ENCODE measurements at places on chromosomes 12 and 14.

- no peak for DNase-seq
Observed at GRCh38 chr14:78412475-78412874, 242.3 kb downstream of the NRXN3 start.

- DNase-seq, result no peak
Observed at GRCh38 chr12:63151623-63152320, 771 bp upstream of the AVPR1A start.

DNA sequence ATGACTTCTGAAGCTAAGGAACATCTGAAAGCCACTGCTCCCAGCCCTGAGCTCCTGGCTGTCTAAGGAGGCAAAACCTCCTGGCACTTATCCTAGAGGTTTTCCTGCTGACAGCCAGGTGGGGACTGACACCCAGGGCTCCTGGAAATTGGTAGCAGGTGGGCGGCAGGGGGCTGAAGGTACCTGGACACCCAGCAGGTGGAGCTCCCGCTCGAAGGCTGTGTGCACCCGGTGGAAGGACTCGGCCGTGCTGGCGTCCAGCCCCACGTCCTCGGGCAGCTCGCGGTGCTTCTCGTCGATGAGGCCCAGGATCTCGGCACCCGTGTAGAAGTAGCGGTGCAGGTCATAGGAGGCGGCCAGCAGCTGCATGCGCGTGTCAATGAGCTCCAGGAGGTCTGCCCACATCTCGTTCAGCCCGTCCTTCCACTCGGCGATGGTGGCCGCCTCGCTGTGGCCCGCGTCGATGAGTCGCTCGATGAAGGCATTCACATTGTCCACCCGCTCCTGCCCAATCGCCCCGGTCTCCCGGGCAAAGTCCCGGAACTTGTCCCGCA lies 68.2 kb downstream of the PLEKHG3 start:
- no peak for DNase-seq

- no peak for DNase-seq
Observed at GRCh38 chr12:4174417-4174816, 99.1 kb upstream of the CCND2 start.

DNA sequence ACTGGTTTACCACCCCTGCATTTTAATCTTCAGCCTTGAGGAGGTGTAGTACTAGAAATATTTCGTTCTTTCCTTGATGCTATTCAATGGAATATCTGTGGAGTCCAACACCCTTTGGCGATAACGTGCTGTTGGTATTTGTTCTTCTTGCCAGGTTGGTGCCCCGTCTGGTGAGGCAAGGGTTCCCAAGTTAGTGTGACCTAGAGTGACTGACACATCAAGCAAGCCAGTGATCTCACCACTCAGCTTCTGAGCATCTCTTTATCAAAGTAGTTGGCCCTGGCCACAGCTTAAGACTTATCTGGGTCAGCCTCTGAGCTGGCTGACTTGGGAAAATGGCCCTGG lies 60.2 kb downstream of the PLXNC1 start:
- no peak for DNase-seq

- DNase-seq, result no peak
Observed at GRCh38 chr12:93025145-93026103, 96.3 kb upstream of the EEA1 start.

DNA sequence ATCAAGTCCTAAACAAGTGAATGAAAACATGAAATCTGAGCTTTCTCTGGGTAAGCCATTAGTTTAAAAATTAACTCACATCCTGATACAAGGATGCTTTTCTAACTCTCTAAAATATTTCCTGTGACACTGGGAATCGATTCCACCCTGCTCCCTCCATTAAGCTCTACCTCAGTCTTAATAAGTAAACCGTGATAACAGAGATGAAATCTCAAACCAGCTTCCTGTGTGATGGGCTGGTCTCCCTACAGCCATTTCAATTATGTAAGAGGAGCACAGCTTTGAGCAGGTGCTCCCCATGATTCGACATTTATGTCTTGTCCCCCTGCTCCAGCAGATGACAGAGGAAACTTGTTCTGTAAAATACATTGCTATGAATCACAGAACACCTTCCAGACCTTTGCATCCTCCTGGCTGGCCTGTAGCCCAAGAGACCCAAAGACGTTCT lies 59.0 kb downstream of the GAS2L3 start:
- no peak for DNase-seq

DNA sequence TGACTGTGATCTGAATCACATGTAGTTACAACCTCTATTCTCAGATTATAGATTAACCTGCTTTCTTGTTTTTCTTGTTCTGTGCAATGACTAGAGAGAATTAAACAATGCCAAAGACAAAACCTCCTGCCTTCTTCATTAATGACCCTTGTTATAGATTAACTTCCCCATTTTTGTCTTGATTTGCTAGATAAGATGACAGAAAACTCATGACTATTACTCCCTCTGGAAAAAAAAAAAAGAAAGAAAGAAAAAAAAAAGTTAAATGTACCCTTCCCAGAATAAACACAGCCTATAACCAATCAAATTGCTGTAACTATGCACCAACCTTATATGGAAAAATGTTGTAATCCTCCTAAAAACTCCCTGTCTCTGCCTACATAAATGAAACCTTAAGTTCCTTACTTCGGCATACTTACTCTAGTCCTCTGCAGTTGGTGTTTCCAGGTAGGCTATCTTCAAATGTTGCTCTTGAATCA lies 41.1 kb upstream of the PCED1B start:
- DNase-seq, result no peak

- DNase-seq, result no peak
Observed at GRCh38 chr12:85872497-85873091, 1.5 kb upstream of the NTS start.

DNA sequence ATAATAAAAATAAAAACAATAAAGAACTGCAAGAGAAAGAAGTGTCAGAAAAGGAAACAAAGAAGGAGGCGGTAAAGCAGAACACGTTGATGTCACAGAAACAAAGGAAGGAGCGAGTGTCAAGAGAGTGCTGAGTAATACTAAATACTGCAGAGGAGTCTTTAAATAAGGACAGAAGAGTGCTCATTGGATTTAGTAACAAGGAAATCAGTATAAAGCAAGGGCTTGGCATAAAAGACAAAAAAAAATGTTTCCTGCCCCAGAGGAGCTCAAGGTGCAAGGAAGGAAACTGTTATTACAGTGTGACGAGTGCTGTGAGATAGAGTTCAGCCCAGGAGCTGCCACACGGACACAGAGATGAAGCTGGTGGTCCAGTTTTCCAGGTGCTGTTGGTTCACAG lies 8.4 kb upstream of the TUBA1A start:
- no peak for DNase-seq

- no peak for DNase-seq
Observed at GRCh38 chr14:87696485-87696884, 296.5 kb downstream of the GALC start.

DNA sequence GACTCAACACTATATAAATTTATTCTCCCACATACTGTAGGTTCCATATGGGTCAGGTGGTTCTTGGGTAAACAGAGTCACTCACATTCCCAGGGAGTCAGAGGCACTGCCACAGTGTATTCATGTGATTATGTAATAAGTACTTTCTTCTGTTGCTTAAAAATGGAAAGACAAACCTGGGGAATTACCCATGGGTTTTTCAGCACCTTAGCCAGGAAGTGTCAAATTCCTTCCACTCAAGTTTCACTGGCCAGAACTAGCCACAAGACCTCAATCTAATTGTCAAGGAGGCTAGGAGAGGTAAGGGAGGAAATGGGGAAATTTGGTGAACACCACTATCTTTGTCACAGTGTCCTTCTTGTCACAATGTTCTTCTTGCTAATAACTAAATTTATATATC lies 333.2 kb upstream of the MDGA2 start:
- DNase-seq, result no peak

DNA sequence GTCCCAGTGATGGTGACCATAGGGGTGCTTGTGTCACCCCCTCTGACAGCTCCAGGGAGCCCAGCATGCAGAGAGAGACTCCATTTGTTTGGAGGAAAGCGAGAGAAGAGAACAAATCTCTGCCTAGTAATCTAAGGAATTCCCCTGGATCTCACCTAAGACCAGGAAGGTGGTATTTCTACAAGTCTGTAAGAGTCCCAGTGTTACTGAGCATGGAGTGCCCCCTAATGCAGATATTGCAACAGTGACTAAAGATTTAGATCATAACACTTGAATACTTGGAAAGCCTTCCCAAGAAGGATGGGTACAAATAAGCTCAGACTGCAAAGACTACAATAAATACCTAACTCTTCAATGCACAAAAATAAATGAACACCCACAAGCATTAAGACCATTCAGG lies 360.4 kb upstream of the GARIN6 start:
- DNase-seq, result no peak

All from PC-9 (cell line).